ENCODE measurements at places on chromosomes 2 and 18.

DNA sequence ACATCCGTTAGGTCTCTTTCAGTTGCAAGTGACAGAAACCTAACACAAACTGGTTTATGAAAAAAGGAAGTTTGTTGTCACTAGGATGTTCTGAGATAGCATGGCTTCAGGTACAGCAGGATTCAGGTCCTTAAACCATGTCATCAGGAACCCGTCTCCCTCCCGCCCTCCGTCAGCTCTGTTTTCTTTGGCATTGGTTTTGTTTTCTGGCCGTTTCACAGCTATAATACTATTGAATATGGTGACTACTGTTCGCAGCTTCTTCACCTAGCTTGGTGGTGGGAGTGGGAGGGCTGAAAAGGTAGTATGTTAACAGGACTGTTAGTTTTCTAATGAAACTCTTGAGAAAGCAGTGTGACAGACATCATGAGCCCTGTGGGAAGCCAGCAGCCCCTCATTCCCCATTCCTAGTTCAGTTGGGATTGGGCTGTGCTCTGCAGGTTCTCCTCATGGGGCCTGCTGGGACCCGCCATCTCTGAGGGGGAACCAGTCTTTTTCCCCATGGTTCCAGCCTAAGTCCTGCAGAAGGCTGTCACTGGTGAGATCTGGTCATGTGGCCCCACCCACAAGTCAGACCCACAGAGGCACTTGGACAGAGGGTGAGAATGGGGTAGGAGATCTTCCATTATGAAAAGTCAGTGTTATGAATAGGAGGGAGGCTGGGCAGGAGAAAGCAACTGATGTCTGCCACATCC, 12.1 kb downstream of the PTMA start:
- DNase-seq = no peak

DNA sequence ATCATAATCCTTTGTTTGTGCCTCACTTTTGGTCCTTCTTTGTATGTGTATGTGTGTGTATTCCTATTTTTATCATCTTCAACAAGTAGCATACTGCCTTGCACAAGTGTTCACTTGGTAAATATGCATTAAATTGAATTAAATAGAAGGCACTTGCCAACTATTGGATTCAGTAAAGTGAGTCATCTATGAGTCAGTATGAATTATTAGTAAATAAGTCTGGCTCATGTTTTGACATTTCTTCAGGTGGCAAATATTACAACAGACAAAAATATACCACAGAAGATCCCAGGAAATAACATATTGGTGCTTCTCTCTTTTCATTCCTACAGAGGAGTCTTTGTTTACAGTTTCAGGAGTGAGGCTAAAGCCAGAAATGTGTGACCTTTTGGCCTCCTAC, 84.1 kb downstream of the CDK15 start:
- DNase-seq = no peak

GRCh38 chr2:232870018-232870765, at the start of gene SNORC:
SNORC (plus strand) TSS chr2:232870264; CDS start chr2:232870342, 78 bp downstream.
- DNase-seq = no peak

DNA sequence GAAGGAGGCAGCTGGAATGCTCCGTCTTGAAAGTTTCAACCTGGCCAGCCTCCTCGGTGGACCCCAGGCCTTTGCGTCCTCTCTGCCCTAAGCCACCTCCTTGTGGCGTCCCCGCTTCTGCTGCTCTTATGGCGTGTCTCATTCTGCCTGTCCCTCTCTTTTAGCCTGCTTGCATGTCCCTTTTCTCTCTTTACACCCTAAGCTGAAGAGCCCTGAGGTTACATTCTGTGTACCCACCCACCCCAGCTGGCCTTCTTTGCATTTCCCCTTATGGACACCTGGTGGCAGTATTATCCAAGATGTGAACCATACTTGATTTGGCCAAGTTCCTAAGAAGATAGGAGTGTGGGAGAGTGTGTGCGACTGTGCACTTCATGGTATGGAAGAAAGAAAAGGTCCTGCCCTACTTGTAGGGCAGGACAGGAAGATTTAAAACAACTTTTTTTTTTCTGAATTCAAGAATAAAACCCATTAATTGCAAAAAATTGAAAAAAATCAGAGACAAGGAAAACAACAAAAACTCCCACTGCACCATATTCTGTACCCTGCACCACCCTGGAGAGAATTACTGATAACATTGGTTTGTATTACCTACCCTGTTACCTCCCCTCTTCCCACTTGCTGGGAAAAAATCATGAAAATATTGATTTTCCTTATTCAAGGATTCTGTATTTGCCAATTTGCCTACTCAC, 77.4 kb downstream of the DYSF start:
- DNase-seq = no peak

DNA sequence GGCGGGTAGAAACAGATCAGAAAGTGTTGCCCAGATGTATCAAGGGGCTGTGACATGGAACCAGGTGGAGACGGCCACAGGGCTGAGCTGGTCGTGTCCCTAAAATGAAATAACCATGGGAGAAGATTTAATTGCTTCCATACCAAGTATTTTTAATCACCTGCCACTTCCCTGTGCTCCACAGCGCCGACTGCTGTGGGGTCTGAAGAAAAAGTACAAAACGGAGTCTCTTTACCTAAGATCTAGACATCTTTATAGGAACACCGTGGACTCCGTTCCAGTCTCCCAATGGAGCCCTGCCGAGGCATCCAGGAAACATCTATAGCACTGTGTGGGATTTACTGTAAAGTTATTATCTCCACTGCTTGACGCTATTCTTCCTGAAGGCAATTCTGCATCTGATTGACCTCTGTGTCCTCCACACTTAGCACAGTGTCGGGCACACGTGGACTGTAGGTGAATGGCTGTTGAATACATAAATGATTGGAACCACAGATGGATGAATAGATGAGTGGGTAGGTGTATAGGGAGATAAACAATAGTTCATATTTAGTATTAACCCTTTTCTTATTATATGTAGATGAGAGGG, 21.6 kb upstream of the GYPC start:
- peak; percentile 8 for DNase-seq

GRCh38 chr18:73124175-73124574, 256.4 kb upstream of the NETO1 start:
- DNase-seq = no peak

DNA sequence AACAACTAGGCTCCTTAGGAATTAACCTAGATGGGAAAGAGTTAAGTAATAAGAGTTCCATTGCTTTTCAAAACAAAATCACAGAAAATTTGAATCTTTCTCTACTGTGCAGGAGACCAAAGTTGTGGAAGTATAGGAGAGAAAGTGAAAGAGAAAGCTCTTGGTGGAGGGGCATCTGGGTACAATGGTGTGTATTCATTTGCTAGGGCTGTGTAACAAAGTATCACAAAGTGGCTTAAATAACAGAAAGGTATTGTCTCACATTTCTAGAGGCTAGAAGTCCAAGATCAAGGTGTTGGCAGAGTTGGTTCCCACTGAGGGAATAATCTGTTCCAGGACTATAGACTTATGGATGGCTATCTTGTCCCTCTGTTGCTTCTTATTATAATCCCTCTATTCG, 50.5 kb upstream of the GORASP2 start:
- no peak for DNase-seq

- DNase-seq = no peak
Observed at GRCh38 chr2:48633143-48633542, 15.5 kb downstream of the GTF2A1L start.

GRCh38 chr2:133633881-133634409, 65.7 kb upstream of the NCKAP5 start:
- no peak for DNase-seq

- DNase-seq = no peak
Observed at GRCh38 chr18:76364282-76365259, 130.5 kb downstream of the ZNF516 start.

- no peak for DNase-seq
Observed at GRCh38 chr18:45116116-45116515, 435.4 kb downstream of the SETBP1 start.

DNA sequence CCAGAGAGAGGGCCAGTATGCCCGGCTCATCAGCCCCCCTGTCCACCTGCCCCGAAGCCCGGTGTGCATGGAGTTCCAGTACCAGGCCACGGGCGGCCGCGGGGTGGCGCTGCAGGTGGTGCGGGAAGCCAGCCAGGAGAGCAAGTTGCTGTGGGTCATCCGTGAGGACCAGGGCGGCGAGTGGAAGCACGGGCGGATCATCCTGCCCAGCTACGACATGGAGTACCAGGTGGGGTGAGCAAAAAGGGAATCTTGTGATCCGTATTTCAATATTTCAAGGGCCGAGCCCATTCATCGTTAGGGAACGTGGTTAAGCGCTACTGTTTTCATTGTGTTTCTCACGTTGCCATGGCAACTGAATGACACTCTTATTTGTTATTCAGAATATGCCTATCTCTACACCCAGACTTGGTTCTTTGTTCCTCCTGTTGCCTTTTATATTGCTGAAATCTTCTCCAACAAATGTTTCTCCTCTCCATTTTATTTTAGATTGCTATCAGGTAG, 81.5 kb downstream of the NRP2 start:
- no peak for DNase-seq

GRCh38 chr18:31553800-31554199, 37.9 kb upstream of the TTR start:
- no peak for DNase-seq

DNA sequence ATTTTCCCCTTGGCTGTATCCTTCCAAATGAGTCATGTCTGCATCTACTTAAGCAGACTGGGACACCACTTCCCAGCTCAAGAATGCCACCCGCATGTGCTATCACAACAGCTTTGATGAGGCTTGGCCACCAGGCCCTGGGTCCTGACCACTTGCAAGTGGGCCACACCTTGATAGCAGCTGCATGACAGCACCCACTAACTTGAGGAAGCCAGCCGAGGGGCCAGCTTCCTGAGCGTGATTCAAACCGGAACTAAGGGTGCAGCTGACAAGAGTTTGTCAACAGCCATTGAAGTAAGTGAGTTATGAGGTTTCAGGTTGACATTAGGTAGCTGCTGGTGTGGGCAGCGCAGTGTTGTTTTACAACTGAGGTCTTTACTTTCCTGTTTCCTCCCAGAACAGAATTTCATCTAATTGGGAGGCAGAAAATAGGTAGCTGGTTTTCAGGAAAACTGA, 54.4 kb downstream of the EPHA4 start:
- DNase-seq = no peak

DNA sequence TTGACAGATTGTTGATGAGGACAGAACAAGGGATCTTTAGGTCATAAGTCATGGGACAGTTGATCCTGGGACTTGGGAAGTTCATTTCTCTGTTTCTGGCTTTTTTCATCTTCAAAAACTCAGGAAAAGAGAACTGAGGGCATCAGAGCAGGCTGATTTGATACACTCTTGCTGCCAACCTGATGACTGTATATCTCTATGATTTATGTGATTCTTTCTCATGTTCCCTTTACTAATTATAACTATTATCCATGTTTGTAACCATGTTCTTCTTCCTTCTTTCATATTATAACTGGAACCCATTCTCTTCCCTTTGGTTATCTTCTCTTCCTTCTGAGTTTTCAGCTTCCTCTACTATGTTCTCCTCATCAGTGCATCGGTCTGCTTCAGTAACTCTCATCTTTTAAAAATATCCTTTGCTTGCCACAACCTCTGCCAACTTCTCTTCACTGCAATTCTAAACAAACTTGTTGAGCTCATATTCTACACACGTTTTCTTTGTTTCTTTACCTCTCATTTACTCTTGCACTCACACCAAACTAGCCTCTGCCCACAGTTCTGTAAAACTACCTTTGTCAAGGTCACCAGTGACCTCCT, 13.5 kb downstream of the RASGRP3 start:
- no peak for DNase-seq

- no peak for DNase-seq
Observed at GRCh38 chr2:37205689-37206341, 9.5 kb downstream of the CEBPZOS start.

- no peak for DNase-seq
Observed at GRCh38 chr2:120441744-120442471, 96.0 kb downstream of the INHBB start.

DNA sequence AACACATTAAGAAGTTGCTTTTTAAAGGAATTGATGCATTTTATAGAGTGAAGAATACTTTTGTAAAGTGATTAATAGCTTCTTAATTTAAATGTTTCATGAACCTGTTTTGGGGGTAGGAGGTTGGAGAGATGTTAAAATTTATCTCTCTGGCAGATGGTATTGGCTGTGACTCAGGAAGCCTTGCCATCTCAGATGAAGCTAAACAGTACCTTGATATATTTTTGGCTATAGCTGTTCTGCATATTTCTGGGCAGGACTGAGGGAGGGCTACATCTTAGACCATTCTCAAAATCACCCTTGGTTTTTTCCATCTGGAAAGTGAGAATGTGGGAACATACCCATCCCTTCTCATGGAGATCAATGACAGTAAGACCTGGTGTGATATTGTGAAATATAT, 13.4 kb downstream of the CAPN14 start:
- DNase-seq = no peak

- DNase-seq = no peak
Observed at GRCh38 chr2:210586381-210586780, 30.0 kb downstream of the CPS1 start.

DNA sequence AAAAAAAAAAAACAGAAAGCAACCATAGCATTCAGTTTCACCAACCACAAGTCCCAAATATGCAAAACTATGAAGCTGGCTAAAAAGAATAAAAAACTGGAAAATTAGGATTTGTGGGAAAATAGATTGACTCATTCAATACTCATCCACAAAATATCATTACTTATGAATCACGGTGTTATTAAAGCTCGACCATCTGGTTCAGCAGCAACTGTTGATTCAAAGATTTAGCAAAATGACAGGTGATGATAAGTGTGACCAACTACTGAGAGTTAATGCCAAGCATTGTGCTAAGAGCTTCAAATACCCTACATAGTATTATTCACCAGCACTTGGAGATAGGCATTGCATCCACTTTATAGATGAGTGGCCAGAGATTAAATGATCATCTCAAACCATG, 26.2 kb upstream of the XDH start:
- DNase-seq = no peak

DNA sequence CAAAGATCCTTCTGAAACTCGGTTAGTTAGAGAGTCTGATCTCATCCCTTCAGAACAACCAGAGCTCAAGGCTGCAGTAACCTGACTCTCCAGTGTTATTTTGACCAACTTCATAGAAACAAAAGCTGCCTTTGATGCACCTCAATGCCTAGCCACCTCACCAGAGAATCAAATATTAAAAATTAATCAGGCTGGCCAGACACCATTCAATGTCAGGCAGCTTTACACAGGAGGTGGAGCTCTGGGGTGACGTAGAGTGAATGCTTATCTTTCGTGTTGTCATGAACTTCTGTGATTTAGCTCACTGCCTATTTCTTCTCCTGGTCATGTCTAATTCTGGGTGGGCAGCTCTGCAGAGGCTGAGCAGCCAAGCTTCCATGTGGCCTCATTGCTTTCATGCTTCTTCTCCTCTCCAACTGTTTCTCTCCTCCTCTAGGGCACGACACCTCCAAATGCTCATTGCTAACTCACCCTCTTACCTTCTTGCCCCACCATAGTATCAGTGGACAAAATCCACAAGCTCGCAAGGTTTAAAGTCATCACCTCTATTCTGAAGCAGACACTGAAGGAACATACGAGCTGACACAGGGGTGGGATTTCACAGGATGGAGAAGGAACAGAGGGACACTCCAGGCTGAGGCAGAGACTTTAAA, 39.4 kb downstream of the AAK1 start:
- DNase-seq = no peak

- DNase-seq = no peak
Observed at GRCh38 chr2:83081826-83082690, 1377.0 kb downstream of the SUCLG1 start.

All from BE2C (cell line).